ENCODE measurements at places on chromosomes 11 and 22.
A peak's percentile ranks its signal among the peaks of the same experiment; 100 is the strongest.

GRCh38 chr11:77054084-77054483 is 12.7 kb upstream of the CAPN5 start:
- no peak for DNase-seq

GRCh38 chr11:91630916-91631673 is 593.5 kb upstream of the FAT3 start:
- DNase-seq = no peak

DNA sequence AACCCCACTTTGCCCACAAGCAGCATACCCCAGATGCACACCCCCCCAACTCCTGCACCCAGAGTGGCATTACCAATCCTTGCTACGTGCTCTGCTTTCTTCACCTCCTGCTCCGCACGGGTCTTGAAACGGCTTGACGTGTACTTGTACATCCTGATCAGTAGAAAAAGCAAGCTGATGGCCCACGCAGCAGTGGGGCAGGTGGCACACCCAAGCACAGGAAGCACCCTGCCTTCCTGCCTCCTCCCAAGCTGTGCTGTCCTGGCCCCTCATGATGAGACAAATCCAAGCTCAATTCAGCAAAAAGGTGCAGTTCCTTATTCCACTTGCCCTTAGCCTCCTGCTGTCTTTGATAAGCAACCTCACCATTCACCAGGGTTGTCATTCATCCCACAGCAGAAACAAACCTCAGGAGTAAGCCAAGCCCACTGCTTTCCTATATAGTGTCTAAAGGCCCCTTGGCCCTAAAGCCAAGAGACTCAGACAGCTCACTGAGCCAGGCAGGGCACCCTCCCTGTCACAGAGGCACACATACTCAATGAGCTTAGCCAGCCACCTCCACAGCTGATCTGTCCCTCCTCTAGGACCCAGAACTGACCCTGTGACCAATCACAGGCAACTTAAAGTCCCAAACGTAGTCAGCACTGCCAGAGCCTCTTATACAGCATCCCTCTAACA is 27.8 kb downstream of the MORC2 start:
- no peak for DNase-seq

DNA sequence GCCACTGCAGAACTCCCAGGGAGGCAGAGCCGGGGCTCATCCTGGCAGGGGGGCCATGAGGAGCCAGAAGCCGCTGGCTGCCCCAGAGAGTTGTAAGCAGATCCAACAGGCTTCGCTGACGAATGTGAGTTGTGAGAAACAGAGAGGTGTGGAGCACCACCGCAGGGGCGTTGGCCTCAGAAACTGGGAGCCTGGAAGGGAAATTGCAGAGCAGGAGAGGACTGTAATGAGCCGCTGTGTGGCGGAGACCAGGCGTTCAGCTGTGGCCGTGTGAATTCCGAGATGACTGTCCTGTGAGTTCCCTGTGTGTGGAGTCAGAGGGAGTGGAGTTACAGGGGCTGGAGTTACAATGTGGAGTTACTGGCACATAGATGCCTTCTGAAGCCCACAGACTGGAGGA is 27.7 kb upstream of the ETS1 start:
- no peak for DNase-seq

- no peak for DNase-seq
Observed at GRCh38 chr11:11708256-11708655, 86.5 kb upstream of the GALNT18 start.

DNA sequence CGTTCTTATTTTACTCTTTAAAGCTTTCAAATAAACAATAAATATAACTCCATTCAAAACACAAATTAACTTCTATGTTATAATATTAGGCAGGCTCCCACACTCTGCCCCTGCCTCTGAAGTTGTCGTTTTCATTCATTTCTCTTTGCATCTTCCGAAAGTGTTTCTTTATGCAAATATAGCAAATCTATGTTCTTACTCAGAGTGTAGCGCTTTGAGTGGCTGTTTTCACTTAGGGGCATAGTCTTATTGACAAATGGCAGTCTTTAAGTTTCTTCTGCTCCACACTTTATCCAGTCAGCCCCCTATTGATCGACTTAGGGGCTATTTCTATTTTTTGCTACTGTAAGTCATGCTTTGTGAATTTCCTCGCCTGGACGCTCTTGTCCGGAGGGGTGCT is 45.3 kb upstream of the RTL6 start:
- DNase-seq = no peak

GRCh38 chr11:121595717-121596161 is 143.0 kb upstream of the SORL1-AS1 start:
- DNase-seq = peak; percentile 47

All from T47D (cell line).